C1 segment of cervical spinal cord (tissue), 14 donors: ENCODE measurements at places on chromosomes 1 and 21.

DNA sequence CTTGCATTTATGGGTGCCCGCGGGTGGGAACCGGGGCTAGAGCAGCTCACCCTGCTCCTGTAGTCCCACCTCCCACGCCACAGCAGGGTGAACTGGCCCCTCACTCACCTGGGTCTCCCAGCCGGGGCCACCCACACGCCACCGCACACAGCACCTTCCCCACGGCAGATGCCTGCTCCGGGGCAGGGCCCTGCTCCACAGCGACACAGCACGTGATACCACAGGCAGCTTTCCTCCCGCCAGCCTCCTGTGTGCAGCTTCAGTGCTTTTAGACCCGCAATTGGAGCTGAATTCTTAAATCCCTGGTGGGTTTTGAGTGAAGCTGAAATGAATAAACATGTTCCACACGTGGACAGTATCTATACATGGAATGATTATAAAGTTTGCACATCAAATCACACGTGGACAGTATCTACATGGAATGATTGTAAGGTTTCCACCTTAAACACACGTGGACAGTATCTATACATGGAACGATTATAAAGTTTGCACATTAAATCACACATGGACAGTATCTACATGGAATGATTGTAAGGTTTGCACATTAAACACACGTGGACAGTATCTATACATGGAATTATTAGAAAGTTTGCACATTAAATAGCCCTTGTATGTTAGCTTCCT, 93.1 kb upstream of the COL6A1 start:
- DNase-seq, result no peak

DNA sequence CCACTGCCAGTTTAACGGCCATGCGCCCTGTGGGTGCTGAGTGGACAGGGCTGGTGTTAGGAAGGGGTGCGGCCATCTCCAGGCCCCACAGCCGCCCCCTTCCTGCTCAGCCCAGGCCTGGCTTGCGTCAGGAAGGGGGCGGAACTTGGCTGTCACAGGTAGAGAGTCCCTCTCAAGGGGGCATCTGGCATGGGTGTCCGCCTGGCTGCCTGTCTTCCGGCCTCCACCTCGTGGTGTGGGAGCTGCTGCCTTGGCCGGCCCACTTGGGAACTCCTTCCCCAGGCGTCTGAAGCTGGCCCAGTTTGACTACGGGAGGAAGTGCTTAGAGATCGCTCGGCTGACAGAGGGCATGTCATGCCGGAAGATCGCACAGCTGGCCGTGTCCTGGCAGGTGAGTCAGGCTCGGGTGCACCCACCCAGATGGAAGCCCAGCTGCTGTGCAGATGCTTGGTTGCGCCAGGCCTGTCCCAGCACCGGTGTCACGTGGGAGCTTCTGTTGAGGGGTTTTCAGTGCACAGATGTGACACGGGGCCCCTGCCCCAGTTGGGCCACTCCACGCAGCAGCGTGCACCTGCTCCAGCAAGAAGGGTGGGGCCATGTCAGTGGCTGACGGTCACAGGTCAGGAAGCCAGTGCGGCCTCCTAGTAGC, 9.1 kb upstream of the ATAD3B start:
- DNase-seq, result no peak

DNA sequence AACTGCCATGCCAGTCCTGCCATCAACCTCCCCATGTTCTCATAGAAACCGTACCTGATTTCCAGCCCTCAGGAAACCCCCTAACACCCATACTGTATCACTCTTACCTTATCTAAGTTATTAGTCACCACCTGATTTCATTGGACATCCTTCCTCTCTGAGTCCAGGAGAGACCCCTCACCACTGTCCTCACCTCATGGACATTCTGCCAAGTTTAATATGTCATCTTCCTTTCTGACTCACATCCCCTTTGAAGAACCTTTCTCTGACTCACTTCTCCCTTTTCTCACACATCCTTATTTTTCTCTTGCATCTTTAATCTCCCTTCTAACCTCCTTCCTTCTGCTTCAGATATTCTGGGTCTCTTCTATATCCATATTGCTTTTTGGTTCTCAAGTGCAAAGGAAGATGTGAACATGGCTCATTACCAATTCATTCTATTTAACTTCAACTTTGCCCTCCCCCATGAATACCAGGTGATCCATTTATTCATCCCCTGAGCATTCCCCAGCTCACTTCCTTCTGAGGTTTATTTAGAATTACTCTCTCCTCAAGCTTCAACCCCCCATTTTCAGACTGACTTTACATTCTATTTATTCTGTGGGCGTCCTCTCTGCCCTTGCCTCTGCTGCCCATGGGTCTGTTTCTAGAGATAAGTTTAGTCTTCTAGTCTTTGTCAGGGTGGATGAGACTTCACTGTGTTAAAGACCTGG, 206.8 kb upstream of the ESRRG start:
- no peak for DNase-seq

DNA sequence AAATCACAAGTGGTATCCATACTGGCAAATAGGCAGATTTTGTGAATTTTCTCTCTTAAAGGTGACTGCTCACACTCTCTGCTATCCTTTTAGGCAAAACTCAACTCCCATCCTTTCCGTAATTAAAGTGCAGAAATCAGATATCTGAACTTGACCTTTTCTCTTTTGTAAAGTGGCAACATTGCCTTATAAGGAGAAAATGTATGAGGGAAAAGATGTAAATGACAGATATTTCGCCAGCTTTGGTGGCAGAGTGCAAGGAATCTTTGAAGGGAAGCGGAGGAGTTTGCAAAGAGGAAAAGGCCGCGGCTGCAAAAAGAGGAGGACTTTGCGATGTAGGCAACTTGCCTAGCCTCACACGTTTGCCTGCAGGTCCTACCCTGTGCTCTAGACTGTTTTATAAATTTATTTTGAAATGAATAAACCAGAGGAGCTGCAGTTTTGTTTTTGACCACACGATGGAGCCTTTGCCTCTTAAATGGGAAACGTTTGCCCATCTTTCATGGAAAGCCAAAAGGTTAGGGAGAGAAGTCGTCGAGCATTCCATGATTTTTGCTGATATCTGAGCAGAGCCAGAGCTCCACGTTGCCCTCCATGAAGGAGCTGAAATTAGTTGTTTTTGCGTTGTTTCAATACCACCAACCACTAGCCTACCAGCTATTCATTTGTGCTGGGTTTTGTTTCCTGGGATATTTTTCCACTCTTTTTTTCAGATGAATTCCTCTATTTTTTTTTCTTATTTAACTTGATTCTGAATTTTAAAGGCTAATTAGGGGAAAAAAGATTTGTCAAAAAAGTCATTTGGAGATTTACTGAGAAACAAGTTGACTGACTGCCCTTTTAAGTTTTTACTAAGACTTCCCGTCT, 242.3 kb downstream of the LMX1A start:
- DNase-seq, result no peak

GRCh38 chr1:61301824-61302657, 219.7 kb downstream of the NFIA start:
- DNase-seq, result no peak

- no peak for DNase-seq
Observed at GRCh38 chr1:241810769-241811405, 37.1 kb upstream of the EXO1 start.

GRCh38 chr1:100767176-100767890, 47.8 kb downstream of the VCAM1 start:
- DNase-seq, result no peak

DNA sequence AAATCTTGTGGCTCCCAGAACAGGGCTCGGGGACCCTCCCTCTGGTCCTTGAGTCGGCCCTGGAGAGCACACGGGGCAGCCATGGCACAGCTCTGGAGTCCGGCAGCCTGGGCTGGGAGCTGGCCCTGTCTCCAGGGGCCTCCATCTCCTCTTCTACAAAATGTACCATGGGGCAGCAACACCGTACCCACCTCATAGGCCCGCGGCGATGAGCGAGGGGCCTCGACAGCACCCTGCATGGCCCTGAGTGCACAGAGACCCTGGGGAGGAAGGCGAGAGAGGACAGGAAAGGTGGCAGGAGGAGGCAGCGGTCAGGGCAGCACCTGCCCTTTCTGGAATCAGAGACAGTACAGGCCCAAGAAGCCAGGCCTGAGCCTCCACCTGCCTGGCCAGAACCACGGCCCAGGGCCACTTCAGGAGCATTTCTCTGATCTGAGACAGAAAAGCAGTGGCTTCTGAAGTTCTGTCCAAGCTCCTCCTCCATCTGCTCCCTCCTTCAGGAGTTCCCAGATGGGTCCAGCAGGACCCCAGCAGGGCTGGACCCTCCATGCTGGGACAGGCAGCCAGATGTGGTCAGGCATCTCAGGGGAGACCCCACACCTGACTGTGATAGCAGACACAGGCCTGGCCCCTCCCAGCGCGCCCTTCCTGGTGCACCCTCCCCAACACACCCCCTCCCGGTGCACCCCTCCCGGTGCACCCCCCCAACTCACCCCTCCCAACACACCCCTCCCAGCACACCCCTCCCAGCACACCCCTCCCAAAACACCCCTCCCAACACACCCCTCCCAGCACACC, 75.9 kb upstream of the ARHGEF16 start:
- no peak for DNase-seq

DNA sequence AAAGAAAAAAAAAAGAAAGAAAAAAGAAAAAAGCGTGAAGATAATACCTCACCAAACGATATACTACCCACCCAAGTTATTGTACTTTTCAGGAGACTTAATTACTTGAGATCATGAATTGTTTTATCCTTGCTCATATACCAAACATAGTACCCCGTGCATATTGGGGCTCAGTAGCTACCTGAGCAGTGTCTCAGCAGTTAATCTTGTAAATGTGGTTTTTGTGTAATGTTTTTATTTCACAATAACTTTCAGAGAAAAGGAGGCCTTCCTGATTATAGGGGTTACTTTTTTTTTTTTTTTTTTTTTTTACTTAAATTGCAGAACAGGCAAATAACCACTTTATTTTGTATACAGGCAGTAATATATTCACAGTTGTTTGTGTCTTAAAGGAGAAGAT, 80.3 kb downstream of the OSBPL9 start:
- DNase-seq, result no peak
